ENCODE measurements at places on chromosomes 1 and 21.

DNA sequence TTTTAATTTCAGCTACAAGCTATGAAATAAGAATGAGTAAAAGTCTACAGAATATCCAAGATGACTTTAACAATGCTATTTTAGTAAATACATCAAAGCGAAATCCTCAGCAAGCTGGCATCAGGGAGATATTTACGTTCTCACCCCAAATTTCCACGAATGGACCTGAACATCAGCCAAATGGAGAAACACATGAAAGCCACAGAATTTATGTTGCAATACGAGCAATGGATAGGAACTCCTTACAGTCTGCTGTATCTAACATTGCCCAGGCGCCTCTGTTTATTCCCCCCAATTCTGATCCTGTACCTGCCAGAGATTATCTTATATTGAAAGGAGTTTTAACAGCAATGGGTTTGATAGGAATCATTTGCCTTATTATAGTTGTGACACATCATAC is 13.7 kb upstream of the CLCA1 start:
- no peak for DNase-seq

- DNase-seq = no peak
These were observed 10.4 kb downstream of the SLC66A1 start for GRCh38 chr1:19322481-19322880.

DNA sequence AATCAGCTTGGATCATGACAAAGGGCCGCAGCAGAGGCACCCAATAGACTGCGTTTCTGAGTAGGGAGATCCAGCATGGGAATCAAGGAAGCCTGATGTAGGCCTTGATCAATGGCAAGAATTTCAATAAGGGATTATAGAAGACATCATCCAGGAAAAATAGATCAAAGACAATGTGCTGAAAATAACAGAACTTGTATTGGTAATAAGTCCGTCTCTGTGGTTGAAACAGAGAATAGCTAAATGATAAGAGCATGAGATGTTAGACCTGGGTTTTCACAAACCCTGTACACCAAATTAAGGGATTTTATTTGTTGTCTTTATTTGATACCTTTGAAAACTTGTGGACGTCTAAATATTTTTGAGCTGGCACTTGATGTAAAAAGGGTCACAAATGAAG is 228.0 kb upstream of the SGIP1 start:
- no peak for DNase-seq

DNA sequence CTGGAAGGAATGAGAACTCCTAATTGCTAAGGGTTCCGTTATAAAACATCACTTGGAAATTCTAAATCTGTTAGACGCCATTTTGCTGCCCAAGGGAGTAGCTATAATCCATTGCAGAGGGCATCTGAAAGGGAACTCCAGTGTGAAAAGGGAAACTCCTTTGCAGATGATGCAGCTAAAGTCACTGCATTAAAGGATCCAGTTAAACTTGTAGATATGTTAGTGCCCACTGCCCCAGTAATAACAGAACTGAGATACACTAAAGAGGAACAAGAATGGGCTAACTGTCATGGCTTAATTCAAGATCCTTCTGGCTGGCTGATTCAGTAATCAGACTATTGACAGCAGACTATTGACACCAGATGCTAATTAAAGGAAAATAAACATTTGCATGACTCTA is 81.8 kb upstream of the KIAA0040 start:
- DNase-seq = no peak

GRCh38 chr1:234315588-234315987 is 57.7 kb upstream of the COA6 start:
- DNase-seq = no peak

DNA sequence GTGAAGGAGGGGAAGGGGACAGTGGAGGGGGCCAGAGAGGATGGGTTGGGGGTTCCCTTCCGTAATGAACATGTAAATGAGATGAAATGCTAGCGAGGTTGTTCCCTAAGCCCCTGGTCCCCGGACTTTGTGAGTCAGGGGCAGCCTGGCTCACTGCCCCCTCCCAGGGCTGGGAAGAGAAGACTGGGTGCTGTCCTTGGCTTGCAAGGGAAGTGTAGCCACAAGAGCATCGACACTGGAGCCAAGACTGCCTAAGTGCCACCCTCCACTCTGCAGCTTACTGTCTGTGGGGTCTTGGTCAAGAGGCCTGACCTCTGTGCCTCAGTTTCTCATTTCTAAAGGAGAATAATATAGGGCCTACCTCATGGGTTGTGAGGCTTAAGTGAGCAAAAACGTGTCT is 483 bp downstream of the PEAR1 start:
- no peak for DNase-seq

DNA sequence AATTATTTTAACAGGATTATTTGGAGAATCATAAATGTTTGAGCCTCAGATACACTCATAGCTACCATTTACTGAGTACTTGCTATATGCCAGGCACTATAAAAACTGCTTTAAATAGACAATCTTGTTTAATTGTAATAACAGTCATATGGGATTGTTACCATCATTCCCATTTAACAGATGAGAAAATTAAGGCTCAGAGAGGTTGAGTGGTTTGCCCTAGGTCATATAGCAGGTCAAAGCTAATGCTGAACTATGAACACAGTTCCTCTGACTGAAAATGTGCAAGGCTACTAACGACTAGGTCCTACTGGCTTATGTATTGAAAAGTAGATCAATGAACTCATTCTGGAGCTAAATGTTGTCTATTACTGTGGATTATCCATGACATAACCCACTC is 63.4 kb downstream of the DDR2 start:
- DNase-seq = no peak

DNA sequence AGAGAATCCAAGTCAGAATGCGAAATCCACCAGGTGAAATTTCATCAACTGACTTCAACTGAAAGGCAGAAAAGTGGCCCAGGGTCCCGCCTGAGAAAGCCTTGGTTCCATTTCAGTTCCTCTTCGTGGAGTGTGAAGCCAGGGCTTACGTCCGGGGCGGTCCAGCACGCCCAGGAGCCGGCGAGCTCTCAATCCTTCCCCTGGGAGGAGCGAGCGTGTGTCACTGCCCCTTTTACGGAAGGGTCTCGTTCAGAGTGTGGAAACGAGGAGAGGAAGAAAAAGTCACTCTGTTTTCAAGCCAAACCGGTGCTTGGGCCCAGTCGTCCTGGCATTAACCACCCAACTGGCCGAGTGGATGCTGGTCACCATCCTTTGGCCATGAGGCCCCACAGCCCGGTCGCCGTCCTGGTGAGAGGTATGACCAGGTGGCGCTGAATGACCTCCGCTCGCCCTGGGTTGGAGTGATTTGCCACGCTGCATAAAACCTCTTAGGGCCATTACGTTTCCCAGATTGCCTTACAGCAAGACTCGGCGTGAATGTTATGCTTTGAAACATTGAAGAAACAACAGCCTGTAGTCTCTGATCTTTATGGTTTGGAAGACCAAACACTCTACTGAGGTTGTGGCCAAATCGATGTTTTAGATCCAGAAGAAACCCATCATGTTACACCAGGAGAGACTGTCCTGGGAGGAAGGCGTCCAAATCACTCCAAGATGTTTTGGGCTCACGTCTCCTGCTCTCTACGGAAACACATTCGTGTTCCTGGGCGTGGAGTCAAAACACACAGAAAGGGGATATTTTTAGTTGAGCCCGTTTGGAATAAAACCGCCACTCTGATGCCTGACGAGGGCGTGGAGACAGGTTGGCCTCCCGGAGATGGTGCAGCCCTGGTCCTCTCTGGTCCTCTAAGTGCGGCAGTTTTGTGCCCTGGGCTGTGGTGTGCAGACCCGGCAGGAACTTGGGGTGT is 93.6 kb upstream of the ACTRT2 start:
- no peak for DNase-seq

- DNase-seq = no peak
These were observed 13.3 kb downstream of the SLC6A17 start for GRCh38 chr1:110163591-110163990.

DNA sequence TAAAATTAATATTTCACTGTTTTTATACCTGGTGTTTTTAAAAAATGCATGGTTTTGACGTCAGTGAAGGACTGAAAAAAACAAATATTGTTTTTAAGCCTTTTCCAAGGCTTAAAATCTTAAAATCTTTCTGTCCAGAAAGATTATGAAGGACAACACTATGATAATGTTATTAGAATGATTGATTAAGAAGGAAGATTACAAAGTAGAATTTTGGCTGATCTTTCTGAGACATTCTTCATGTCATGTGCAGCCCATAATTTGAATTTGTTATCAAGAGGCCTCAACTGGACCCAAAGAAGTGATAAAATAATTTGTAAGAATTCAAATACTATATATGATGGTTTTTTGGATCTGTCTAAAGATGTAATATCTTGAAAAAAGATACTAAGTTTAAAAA is 584.4 kb upstream of the CXADR start:
- DNase-seq = no peak

- DNase-seq = no peak
These were observed 2.9 kb upstream of the SHCBP1L start for GRCh38 chr1:182955596-182956588.

GRCh38 chr1:165671526-165671925 is 26.8 kb downstream of the ALDH9A1 start:
- no peak for DNase-seq

GRCh38 chr1:68149907-68150306 is 82.4 kb downstream of the WLS start:
- no peak for DNase-seq

DNA sequence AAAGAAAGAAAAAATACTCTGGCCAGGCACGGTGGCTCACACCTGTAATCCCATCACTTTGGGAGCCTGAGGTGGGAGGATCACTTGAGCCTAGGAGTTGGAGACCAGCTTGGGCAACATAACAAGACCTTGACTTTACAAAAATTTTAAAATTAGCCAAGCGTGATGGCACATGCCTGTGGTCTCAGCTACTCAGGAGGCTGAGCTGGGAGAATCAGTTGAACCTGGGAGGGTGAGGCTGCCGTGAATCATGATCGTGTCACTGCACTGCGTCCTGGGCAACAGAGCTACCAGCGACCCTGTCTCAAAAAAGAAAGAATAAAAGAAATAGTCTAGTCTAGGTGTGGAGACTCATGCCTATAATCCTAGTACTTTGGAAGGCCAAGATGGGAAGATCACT is 22.3 kb downstream of the RRP1B start:
- no peak for DNase-seq

DNA sequence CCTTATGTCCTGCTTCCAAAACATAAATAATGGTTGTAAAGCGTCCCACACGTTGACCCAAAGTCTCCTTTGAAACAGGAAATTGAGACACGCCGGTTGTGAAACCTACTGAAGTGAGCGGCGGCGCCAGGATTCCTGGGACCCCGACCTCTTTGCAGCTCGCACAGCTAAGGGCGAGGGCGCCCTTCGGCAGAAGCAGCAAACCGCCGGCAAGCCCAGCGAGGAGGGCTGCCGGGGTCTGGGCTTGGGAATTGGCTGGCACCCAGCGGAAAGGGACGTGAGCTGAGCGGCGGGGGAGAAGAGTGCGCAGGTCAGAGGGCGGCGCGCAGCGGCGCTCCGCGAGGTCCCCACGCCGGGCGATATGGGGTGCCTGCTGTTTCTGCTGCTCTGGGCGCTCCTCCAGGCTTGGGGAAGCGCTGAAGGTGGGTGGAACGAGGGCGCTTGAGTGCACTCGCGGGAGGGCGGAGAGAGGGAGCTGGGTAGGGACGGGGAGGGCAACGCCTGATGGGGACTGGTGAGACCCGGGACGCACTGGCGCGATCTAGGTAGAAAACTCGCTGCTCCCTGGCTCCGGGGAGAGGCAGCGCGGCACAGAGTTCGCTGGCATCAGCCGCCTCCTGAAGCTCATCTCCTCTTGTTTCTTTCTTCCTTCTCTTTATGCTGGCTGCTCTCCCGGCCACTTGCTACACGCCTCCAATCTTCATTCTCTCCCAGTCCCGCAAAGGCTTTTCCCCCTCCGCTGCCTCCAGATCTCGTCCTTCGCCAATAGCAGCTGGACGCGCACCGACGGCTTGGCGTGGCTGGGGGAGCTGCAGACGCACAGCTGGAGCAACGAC is at the start of gene CD1D:
TSS of gene CD1D (plus strand) at position 155 of the 836 bp plus-strand sequence. CDS start at position 362, 207 bp downstream.
- no peak for DNase-seq

GRCh38 chr1:163477276-163477830 is 155.6 kb downstream of the NUF2 start:
- no peak for DNase-seq

- DNase-seq = no peak
These were observed 251.6 kb upstream of the SGIP1 start for GRCh38 chr1:66282343-66282852.

GRCh38 chr21:43361493-43362296 is 65.2 kb downstream of the SIK1 start:
- no peak for DNase-seq

DNA sequence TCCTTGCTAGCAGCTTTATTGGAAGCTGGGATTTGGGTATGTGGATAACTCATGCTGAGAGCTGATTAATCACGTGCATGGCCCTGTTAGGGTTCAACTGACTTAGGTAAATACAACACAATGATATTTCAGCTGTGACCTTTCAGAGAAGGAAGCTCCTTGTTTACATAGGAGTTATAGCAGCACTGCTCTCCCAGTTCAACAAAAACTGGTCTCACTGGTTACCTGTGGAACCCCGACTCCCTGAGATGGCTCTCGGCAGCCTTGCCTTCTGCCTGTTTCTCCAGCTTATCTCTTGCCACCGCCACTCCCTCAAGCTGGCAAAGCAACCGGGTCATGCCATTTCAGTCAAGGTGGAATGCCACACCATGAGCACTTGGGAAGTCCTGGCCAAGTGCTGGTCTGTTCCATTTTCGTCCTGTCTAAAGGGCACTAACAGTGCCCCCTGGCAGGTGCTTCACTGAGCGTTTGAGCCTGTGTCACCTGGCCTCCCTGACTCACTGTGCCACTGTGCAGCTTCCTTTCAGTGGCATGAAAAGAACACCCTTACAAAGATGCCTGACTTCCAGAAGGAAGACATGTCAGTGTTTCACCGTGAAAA is 31.6 kb downstream of the DOP1B start:
- DNase-seq = peak; percentile 37

DNA sequence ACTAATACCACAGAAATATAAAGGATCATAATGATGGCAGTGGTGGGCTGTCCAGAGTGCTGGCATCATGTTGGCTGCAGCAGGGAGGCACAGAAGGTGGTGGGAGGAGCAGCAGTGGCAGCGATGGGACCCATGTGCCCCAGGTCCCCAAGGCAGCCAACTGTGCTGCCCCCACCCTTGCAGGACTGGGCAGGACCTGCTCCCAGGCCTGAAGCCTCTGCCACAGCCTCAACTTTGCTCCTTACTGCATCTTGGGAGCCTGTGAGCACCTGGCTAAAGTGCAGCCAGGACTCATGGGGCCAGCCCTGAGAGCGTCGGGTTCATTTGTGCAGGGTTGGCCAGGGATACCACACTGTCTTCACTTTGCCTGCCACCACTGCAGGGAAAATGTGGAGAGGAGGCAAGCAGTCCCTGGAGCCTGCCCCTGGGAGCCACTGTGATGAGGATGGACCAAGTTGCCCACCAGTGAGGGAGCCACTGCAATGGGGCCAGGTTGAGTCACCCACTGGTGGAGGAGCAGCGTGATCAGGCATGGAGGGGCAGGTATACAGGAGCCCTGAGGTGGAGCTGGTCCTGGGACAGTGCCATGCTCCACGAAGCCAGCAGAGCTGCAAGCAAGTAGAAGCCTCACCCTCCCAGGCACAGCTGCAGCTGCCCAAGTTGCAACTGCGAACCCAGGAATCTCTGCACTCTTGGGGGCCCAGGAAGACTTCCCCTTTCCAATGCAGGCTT is 25.3 kb upstream of the DENND1B start:
- no peak for DNase-seq

- DNase-seq = no peak
These were observed 486.9 kb upstream of the DAB1 start for GRCh38 chr1:57910782-57911181.
